ENCODE measurements at places on chromosomes 4 and X. TPM values are rescaled to one million over a fixed set of nuclear protein-coding genes. Genes with fewer than 3 reads are reported as not detected.

ATP1B4 gene
- polyA plus RNA-seq = not detected

GRCh38 chrX:40573763-40574162 lies 7.0 kb upstream of the ATP6AP2 start:
- no peak for DNase-seq

VCX gene
- polyA plus RNA-seq = not detected

DNA sequence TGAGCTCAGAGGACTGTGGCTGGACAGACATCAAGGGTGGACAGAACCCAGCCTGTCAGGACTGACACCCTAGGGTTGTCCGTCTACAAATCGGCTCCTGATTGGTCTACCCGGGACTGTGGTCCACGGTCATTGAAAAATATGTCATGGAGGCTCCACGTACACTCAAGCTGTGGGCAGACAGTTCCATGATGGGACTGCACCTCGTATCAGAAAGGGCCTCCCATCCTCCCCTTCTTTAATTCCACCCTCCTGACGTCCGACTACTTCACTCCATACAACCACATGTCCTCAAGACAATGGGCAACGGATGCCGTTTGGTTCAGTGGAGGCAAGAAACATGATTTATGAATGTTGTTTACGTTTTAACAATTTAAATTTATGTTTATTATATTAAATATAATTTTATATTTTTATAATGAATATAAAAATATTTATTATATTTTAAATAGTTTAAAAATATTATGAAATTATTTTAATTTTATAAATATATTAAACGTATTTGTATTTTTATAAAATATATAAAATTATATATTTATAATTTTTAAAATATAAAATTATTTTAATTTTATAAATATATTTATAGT lies 58.0 kb upstream of the SHOX start:
- DNase-seq = no peak

DNA sequence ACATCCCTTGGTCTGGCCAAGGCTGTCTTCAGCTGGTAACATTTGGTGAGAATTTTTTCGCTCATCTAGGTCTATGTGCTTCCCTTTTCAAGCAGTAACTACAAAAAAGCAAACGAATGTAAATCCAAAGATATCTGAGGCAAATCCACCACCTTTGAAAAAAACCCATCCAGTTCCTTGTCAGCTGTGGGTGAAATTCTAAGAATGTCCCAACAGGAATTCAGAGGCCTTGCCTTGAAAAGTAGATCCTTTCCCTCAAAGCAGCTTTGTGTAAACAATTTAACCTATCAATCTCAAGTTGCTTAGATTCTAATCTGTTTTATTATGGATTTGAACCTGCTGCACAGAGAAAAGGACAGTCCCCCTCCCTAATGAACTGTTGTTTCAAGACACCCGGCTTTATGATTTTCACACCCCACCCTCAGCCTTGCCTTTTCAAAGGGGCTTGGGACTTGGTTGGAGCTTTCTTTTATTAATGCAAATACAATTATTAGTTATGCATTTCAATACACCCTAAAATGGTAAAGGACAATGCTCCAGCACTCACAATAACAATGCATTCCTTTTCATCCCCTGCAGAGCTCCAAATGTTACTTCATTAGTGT lies 166.6 kb downstream of the LDB2 start:
- DNase-seq = no peak

- DNase-seq = no peak
Measured at GRCh38 chr4:152680988-152681603, 1.3 kb upstream of the TMEM154 start.

VCX3B gene
- polyA plus RNA-seq = not detected

GRCh38 chrX:20973038-20973437 lies 401.2 kb upstream of the CNKSR2 start:
- no peak for DNase-seq

GRCh38 chr4:172656055-172656454 lies 512.6 kb upstream of the GALNT7 start:
- no peak for DNase-seq

DNA sequence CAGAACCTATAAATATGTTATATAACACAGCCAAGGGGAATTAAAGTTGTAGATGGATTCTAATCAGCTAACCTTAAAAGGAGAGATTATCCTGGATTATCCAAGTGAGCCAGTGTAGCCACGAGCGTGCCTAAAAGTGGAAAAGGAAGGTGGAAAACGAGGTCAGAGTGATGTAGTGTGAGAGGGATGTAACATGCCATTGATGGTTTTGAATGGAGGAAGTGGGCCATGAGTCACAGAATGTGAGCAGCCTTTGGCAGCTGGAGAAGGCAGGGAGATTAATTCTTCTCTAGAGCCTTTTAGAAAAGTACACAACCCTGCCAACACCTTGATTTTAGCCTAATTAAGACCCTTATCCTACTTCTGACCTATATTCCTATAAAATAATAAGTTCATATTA lies 149.1 kb downstream of the SLC39A8 start:
- DNase-seq = no peak

DNA sequence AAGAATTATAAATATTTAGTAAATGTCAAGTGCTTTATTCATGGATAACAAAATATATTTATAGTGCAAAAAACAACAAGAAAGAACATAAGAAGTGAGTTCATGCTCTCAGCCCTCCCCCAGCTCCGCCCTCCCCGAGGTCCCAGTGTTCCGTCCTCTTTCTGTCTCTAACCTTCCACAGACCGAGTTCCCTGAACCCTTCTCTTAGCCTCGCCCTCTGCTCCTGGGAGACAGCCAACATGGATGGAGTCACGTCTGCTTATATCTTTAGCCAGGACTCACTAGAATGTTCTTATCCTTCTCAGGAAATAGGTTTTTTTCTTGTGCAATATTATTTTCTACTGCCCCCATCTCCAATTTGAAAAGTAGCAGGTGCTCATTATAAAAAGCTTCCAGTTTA lies 40.1 kb upstream of the HELT start:
- DNase-seq = no peak

- no peak for DNase-seq
Measured at GRCh38 chr4:37682701-37683401, 3.3 kb downstream of the RELL1 start.

DNA sequence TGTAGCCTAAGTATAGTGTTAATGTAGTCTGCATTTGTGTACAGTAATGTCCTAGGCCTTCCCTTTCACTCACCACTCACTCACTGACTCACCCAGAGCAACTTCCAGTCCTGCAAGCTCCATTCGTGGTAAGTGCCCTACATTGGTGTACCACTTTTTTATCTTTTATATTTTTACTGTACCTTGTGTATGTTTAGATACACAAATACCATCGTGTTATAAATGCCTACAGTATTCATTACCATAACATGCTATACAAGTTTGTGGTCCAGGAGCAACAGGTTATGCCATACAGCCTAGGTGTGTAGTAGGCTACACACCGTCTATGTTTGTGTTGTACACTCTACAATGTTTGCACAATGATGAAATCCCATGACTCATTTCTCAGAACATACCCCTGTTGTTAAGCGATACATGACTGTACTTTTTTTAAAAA lies 15.4 kb downstream of the TSPAN5 start:
- no peak for DNase-seq

TIGD4 gene
- 0.33 TPM for polyA plus RNA-seq

- DNase-seq = no peak
Measured at GRCh38 chrX:136650811-136651210, 2.9 kb downstream of the CD40LG start.

GRCh38 chr4:164874789-164875188 lies 2.2 kb upstream of the APELA start:
- no peak for DNase-seq

DUX4 gene
- not detected for polyA plus RNA-seq

DNA sequence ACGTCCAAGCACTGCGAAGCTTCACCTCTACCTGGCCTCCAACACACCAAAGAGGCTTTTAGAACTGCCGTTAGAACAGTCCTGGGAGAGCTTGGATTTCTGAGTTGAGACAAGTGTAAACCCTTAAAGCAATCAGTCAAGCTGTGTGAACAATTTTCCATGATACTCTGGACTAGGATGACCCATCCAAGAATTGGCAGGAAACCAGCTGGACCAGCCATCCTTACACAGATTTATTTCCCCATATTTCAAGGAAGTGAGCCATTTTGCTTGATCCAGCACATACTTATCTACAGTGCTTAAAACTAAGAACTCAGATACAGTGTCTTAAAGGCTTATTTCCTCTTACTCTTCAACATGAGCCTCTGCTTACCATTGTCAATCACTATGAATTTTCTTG lies 340.7 kb upstream of the HS3ST1 start:
- peak; percentile 88 for DNase-seq

DNA sequence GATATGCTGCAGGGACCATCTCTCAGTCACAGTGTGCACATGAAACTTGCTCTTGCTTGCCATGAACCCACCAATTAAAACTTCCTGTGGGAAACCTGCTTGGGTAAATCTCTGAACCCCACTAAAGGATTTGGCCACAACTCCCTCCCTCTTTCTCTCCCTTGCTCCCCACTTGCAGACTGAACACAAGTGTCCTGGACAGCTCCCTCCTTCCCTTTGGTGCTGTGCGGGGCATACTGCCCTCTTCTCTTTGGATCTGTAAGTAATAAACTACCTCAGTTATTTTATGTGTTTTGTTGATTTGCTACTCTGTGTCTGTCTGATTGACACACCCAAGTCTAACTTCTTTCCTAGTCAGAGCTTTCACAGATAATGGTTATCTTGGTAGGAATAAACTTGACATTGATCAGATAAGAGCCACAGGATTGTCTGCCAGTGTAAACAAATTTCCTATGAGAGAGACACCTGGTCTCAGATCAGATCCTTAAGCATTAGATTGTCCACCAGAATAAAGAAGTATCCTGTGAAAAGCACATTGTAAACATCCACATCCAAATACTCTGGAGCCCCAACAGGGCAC lies 41.8 kb downstream of the SULT1E1 start:
- no peak for DNase-seq

SPATA4 gene
- 1.1 TPM for polyA plus RNA-seq

PLP1 gene
- 0.15 TPM for polyA plus RNA-seq

GUCY1B1 gene
- 9.4 TPM for polyA plus RNA-seq

DRD5 gene
- polyA plus RNA-seq = not detected

DNA sequence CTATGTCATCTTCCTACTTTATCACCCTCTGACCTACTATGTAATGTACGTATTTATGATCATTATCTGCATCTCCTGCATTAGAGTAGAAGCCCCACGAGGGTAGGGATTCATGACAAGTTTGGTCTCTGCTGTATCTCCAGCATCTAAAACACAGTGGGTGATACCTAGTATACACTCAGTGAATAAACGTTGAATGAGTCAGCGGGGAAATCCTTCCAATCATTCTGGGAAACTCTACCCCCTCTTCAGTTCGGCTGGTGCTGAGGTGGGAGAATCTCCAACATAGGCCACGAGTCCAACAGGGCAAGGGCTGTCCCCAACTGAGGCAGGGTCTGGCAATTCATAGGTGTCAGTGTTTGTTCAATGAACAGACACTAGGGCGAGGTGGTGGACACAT lies 74.4 kb upstream of the EFNB1 start:
- DNase-seq = no peak

DNA sequence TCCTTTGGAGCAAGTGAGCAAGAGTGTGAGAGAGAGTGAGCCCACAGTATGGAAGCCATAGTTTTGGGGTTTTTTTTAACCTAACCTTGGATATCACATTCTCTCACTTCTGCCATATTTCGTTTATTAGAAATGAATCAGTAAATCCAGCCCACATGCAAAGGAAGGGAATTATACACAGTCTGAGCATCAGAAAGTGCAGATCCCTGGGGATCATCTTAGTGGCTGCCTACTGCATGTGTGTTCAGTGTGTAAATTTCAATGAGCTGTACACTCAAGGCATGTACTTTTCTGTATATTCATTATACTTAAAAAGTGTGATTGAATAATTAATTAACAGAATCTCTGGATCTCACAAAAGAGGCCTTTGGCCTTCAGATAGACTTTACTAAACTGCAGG lies 133.8 kb upstream of the PRPS2 start:
- DNase-seq = no peak

- DNase-seq = no peak
Measured at GRCh38 chrX:5852941-5853340, 375.7 kb downstream of the NLGN4X start.

GRCh38 chr4:89249716-89250361 lies 57.8 kb downstream of the GPRIN3 start:
- no peak for DNase-seq

DNA sequence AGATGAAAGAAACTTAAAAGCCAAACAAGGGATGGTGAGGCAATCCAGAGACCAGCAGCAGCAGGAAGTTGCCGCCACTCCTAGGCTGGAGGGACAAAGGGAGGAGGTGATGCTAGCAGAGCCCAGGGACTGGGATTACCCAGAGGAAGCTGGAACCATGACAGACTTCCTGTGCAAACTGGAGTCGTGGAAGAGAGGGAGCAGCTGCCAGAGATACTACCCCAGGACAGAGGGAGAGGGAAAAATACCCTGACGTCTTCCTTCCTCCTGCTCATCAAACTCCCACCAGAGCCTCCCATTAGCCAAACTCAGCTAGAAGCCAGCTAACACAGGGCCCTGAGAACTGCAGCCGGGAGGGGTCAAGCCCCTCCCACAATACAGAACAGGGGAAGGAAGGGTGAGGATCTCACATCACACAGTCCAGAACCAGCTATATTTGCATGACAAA lies 101.2 kb upstream of the KLF3 start:
- DNase-seq = peak; percentile 84

DNA sequence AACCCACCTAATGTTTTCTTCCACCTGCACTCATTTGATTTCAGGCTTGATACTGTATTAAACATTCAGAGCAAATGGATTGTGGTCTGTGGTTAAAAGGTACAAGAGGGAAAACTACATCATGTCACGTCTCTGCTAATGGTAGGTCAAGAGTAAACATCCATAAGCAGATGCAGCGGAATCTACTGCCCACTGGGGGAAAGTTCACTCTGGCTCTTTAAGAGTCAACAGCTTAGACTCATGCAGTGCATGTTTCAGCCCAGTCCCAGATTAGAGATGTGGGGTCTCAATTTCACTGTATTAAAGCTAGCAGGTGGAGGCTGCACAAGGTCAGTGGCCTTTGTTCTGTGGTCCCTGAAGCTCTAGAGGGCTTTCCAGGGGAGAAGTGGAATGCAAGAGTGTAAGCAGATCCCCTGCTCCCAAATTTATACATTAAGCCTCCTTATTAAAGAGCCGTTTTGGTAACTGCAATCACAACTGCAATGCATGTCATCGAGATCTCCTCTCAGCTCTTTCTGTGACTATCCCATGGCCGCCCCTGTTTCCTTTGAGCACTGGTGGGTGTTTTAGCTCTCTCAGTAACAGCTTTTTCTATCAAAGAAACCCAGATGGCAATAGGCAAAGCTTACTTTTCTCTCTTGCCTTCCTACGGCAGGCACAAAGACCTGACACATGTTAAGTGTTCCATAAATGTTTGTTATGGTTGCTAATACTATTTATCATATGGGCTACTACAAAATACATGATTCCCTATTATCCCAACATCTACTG lies 53.4 kb downstream of the LDB2 start:
- peak; percentile 86 for DNase-seq

XPNPEP2 gene
- polyA plus RNA-seq = 0.71 TPM

RNF150 gene
- polyA plus RNA-seq = 0.46 TPM

DNA sequence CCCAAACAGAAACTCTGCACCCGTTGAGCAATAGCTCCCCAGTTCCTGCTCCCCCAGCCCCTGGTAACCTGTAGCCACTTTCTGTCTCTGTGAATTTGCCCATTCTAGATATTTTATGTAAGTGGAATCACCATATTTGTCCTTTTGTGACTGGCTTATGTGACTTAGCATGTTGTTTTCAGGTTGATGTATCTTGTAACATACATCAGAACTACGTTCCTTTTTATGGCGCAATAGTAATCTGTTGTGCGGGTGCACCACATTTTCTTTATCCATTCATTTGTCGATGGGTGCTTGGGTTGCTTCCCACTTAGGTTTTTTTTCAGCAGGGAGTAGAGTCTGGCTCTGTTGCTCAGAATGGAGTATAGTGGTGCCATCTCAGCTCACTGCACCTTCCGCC lies 6.6 kb upstream of the PDZD4 start:
- DNase-seq = no peak
